ENCODE measurements at places on chromosomes 12 and 14.

DNA sequence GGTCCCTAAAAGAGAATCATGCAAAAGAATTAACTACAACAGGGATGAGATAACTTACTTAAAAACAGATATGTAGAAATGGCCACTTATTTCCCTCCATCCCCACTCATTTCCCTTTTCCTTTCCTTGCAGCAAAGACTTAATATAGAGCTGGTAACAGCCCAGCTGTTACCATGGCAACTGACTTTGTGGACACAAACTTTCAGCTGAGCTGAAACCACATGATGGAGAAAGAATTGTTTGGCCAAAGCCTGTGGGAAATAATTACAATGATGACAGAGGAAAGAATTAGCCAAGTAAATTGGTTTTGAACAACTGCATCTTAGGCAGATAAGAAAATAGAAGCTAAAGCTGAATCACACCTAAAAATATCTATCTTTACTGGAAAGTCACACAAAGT, 364.9 kb downstream of the GALC start:
- DNase-seq: no peak

GRCh38 chr12:82567688-82568087, 119.0 kb upstream of the TMTC2 start:
- no peak for DNase-seq

- DNase-seq: no peak
Measured at GRCh38 chr14:35480119-35480769, 53.7 kb upstream of the INSM2 start.

GRCh38 chr12:106107566-106107965, 31.2 kb downstream of the NUAK1 start:
- no peak for DNase-seq

- no peak for DNase-seq
Measured at GRCh38 chr14:67573228-67574010, 26.6 kb downstream of the PIGH start.

- no peak for DNase-seq
Measured at GRCh38 chr12:74732826-74733225, 195.2 kb downstream of the ATXN7L3B start.

DNA sequence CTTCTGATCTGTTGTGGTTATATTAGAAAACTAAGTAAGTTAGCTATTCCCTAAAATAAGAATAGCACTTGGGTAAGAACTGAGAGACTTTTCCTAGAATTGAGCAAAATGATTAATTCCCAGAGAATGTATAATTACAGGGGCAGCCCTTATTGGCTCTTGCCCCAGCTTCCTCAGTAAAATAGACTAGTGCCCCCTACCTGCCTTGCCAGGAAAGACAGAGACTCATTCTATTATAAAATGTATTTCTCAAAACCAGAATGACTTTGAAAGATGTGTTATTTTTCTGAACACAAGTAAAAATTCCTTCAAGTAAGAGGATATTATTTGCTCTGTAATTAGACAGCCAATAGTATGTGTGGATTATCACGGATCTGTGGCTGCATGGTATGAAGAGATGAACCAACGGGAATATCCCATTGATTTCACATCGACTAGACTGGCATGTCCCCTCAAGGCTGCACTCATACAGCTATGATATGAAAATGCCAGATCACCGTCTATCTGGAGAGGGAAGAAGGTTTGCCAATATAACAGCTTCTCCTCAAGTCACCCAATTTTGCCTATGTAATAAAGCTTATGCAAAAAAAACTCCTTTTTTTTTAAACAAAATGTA, 7.4 kb upstream of the GLRX5 start:
- DNase-seq: no peak

DNA sequence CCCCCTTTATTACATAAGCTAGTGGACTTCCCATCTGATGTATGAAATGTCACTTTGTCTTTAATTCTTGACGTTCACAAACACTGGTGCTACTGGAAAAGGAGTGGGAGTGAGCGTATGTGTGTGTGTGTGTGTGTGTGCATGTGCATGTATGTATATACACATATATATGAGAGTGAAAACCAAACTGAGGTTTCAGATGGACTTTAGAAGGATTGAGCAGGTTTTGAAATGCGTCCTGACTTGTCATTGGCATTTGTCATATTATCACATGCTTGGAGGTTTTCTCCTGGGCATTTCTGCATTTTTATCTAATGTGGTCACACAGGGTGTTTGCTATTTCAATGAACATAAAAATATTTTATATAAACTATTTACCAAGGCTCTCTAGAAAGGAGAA, 1085.9 kb downstream of the BCL11B start:
- DNase-seq: no peak

- DNase-seq: no peak
Measured at GRCh38 chr14:69073915-69074314, 79.0 kb downstream of the DCAF5 start.

DNA sequence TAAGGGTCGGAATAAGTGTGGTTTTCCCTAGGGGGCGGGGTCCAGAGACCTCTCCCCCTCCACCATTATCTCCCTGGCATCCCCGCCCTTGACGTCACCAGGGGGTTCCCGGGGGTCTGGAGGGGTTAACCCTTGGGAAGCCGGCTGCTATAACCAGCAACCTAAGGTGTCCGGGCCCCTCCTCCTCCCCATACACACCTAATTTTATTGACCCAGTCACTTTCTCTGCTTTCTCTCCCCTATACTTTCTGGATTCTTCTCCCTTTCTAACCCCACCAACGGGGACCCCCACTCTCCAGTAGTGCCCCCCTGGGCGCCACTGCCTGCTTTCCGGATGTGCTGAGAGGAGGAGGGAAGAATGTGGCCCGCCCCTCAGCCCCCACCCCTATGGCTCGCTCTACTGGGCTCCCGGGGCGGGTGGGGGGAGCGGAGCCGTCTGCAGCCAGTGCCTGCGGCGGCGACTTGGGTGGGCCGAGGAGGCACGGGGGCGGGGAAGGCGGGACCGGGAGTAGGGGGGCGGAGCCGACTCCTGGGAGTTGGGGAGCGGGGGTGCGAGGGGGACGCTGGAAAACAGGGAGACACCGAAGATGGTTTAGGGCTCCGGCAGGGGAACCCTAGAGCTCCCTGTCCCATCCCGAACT, 1.8 kb downstream of the GLI1 start:
- DNase-seq: no peak

- peak; percentile 65 for DNase-seq
Measured at GRCh38 chr14:100440207-100440631, 117.1 kb downstream of the SLC25A47 start.

All from NCI-H2227 treated with DMSO at 0.1 percent for 48 hours (cell line).